Posterior vena cava (tissue), 2 donors: ENCODE measurements at places on chromosomes 11 and 22.
A peak's percentile ranks its signal among the peaks of the same experiment; 100 is the strongest.

- DNase-seq, result peak; percentile 44
Measured at GRCh38 chr11:65496304-65497140, 2.3 kb upstream of the MALAT1 start.

DNA sequence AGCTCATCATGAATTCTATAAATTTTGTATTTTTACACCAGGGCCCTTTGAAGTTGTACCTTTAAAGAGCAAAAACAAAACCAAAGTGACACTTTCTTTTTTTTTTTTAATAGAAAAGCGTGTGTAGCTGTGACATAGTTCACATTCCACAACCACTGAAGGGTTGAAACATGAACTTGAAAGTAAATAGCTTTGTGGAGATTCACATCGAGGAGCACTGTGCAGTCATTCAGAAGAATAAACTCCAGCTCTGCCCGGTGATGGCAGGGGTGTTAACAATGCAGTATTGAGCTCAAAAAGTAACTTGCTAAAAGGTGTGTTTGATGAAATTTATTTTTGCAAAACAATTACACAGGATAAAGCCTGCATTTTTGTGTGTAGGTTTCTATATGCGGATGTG lies 1166.2 kb downstream of the TBC1D22A start:
- no peak for DNase-seq

- no peak for DNase-seq
Measured at GRCh38 chr11:7545611-7546010, 31.8 kb downstream of the PPFIBP2 start.

DNA sequence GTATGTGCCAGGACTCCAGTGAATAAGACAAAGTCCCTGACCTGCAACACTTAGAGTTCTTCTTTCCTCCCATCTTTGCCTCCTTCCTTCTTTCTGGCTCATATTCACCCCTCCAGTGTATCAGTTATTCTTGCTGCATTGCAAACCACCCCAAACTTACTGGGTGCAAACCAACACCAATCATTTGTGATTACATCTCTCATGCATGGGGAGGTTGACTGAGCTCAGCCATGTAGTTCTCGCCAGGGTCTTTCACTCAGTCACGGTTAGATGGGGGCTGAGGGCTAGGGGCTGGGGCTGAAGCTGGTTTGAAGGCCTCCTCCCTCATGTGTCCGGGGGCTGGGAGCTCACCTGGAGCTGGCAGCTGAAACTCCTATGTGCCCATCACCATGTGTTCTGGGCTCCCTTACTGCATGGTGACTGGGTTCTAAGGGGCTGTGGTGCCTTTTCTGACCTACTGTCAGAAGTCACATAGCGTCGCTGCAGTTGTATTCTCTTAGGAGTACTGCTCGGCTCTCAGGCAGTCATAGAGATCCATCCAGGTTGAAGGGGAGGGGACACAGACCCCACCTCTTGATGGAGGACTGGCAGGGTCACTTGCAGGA lies 35.0 kb upstream of the CACNG2 start:
- peak; percentile 37 for DNase-seq

GRCh38 chr11:119671051-119671450 lies 57.9 kb downstream of the NECTIN1 start:
- peak; percentile 91 for DNase-seq

DNA sequence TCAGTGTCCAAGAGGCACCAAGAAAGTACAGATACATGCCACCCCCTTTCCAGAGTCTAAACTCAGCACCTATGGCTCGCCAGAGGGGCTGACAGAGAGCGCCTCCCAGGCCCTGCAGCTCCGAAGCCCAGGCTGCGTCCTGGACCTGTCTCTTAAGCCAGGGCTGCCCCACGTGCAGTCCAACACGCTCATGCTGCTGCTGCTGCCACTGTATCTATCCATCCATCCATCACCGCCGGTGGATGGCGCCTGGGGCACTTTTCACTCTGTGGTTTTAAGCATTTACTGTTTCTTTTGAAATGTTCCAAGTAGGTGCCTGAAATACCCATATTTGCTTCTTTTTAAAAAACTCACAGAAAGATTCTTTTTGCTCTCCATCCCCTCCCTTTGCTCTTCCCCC lies 41.8 kb downstream of the MACROD1 start:
- DNase-seq, result no peak

DNA sequence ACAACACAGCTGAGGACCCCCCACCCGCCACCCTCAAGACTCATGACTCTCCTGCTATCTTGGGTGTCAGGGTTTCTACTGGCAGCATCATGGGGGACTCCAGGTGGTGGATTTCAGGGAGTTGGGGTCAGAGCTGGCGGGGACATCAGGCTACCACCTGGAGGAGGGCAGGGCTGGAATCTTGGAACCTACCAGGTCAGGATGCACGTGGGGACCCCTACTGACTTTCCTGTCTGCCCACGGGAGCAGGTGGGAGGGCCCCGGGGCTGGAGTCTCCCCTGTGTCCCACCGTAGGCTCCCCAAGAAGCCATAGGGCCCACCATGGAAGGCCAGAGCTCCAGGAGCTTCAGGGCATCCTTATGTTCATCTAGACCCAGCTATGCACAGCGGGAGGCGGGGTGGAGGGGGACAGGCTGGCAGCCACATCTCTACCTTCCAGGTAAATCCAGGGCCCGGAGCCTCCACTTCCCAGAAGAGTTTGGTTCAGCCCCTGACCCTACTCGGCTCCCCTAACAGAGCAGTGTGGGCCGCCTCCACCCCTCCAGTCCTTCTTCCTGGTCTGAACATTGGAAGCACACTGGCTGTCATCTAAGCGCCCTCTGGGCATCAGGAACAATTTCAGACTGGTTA lies 10.0 kb downstream of the SLC37A2 start:
- DNase-seq, result no peak

DNA sequence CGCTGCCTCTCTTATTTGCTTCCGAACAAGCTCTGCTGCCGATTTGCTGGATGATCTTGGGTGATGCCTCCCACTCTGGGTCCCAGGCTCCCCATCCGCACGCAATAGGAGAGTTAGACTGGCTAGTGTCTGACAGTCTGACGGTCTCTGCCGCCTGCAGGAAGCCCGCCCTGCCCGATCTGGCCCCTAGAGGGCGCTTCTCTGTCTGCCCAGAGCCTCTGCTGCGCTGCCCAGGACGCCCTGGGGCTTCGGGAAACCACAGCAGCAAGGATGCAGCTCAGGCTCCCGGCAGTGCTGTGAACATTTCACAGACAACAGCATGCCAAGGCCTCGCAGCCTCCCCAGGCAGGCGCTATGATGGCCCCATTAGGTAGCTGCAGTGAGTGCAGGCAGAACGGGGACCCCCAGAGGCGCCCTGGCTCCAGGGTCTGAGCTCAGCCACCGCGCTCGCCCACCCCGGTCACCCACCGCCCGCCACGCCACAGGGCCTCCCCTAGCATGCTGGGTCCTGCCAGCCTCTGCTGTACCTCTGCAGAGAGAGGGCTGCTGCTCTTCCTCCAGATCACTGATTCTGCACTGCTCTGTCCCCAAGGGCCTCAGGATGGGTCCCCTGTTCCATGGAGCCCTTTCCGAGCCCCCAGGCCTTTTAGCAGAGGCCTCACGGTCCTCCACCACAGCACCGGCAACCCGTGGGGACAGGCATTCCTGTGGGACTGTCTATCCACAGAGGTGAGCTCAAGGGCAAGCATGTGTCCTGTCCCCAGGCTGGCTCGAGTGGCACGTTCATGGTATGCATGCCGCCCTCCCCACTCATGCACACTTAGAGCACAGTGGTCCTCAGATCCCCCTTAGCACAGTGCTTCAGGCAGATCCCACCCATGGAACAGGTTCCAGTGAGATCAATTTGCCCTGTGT lies 4.3 kb upstream of the BAIAP2L2 start:
- peak; percentile 96 for DNase-seq

DNA sequence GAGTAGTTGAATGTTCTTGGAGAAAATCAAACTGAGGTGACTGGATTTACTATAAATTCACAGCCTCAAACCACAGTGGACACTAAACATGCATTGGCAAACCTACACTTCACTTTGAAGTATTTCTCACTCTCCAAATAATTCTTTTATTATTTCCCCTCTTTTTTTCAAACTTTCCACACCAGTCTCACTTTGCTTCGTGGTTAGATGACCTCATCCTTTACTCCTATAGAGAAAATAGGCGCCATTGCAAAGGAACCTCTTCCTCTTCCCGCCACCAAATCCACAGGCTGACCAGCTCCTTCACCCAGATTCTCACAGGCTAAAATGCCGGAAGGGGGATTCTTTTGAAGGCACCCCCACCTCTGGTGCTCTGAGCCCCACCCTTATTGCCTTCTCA lies 33.4 kb downstream of the HTR3A start:
- DNase-seq, result no peak

GRCh38 chr11:121367001-121367843 lies 74.7 kb downstream of the SC5D start:
- DNase-seq, result no peak
